GM23338 (cell line): ENCODE measurements at places on chromosomes 5 and 9.

DNA sequence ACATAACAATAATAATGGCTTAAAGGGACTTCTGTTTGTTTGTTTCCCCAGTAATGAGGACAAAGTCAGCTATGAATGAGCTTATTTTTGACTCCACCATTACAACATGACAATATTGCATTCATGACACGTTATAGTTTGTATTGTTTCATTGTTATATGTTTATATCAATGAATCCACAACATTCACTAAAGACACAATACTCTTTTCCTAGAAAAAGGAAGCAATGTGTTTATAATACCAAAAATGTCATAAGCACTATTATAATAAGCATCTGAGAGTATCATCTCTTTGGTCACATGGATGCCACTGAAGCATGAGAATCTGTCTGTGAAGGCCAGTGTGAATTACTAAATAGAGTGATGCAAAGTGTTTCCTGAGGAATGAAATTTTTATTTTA lies 1026.9 kb upstream of the C9orf72 start:
- DNase-seq, result no peak

GRCh38 chr5:116827078-116827477 lies 252.5 kb upstream of the SEMA6A start:
- DNase-seq, result no peak

DNA sequence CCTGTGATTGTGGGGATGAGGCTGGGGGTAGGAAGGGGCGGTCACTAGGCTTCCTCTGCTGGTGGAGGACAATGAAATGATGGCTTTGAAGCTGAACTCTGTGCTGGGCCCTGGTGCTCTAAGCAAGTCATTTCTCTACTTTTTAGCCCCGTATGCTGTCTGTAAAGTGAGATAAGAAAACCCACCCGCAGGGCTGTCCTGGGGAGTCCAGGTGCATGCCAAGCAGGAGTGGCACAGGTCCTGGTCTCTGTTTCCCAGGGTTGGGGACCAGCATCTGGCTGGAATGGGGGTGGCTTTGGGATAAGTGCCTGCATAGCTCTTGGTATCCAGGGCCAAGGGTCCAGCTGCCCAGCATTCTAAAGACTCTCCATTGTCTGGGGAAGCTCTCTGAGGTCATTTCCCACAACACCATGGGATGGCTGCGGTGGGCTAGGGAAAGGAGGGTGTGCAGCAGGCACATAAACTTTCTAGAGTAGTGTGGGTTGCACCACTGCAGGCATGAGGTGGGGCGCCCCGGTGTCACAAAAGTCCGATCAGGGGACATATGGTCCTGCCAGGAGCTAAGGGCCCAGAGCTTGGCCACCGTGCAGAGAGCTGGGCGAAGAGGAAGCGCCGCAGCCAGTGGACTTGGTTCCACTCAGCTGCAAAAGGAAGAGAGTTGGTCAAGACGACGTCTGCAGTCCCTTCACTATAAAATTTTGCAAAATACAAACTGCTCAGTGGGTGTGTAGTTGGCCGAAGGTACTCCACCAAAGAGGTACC lies 25.6 kb upstream of the GTF3C5 start:
- no peak for DNase-seq

DNA sequence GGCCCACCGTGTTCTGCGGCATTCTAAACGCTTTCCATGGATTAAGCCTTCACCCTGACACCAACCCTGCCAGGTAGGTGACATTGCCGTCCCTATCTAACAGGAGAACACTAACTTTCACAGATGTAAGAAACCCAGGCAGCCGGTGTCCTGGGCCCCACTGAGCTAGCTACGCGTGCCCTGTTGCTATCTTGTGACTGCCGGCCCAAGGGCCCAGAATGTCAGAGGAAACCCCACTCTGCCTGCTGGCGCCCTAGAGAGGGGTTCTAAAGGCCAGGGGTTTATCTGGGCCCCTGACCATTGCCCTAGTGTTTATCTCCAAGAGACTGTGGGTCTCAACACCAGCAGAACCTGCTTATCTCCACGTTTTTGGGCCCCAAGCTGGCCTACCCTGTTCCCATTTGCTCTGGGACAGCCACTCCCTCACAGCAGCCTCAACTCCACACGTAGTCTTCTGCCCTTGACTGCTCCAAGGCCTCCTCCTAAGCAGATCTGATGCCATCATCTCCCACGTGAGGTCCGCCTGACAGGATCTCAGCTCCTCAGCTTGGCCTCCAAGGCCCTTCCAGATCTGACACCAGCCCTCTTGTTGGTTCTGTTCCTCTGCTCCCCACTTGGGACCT lies 18.1 kb upstream of the ZBTB34 start:
- DNase-seq, result no peak

DNA sequence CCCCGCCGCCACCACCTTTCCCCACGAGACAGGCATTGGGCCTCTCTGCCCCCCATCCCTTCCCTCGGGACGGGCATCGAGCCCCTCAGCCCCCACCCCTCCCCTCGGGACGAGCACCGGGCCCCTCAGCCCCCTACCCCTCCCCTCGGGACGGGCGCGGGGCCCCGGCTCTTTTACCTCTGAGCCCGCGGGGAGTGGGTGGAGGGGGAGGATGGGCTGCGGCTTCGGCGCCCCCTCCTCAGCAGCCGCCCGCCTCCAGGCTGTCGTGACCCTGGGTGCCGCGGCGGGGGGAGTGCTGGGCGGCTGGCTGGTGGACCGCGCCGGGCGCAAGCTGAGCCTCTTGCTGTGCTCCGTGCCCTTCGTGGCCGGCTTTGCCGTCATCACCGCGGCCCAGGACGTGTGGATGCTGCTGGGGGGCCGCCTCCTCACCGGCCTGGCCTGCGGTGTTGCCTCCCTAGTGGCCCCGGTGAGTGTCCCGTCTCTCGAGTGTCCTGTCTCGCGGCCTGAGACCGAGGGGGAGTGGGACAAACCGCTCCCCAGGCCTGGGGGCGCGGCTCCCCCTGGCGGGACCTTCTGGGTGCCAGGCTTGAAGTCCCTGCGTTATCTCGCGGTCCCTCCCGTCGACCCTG lies 791 bp downstream of the SLC2A8 start:
- peak; percentile 64 for DNase-seq

DNA sequence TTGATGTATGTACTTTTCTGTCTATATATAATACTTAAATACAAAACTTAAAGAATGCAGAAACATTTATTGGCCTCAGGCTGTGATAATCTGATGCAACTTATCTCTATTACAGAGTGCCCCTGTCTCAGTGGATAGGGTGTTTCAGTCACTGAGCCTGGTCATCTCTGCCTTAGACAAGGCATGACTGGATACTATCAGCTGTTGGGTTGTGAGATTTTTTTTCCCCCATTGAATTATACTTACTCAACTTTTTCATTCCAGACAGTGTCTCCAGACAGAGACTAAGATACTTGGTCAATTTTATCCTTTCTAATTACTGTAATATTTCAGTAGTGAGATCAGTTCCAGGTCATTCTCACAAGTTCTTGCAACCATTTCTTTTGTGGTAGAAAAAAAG lies 26.7 kb downstream of the XRCC4 start:
- DNase-seq, result no peak
